ENCODE measurements at places on chromosomes 6 and 20. TPM values are rescaled to one million over a fixed set of nuclear protein-coding genes. Genes with fewer than 3 reads are reported as not detected.

Gene FAM162B
- total RNA-seq, result not detected

Gene NOX3
- total RNA-seq, result not detected

Gene RAE1
- 21.5 TPM for total RNA-seq

Gene PRND
- total RNA-seq, result not detected

- no peaks in the 10 kb centered on the region for H3K36me3 ChIP-seq
- no peaks in the 10 kb centered on the region for H3K4me1 ChIP-seq
- no peak overlapping the region for H3K27ac ChIP-seq
- no peaks in the 10 kb centered on the region for H3K27me3 ChIP-seq
These were observed 580.3 kb downstream of the TENT5A start for GRCh38 chr6:81172056-81172740.

- no peaks in the 10 kb centered on the region for H3K4me1 ChIP-seq
- no peaks in the 10 kb centered on the region for H3K27me3 ChIP-seq
- H3K36me3 ChIP-seq, result no peaks in the 10 kb centered on the region
These were observed 33.3 kb downstream of the KPNA5 start for GRCh38 chr6:116714296-116714695.

- no peak overlapping the region for H3K27ac ChIP-seq
- no peak for DNase-seq
- H3K36me3 ChIP-seq, result no peaks in the 10 kb centered on the region
- no peaks in the 10 kb centered on the region for H3K27me3 ChIP-seq
- no peak overlapping the region for H3K4me3 ChIP-seq
These were observed 31.8 kb downstream of the CDH22 start for GRCh38 chr20:46276531-46276930.

DNA sequence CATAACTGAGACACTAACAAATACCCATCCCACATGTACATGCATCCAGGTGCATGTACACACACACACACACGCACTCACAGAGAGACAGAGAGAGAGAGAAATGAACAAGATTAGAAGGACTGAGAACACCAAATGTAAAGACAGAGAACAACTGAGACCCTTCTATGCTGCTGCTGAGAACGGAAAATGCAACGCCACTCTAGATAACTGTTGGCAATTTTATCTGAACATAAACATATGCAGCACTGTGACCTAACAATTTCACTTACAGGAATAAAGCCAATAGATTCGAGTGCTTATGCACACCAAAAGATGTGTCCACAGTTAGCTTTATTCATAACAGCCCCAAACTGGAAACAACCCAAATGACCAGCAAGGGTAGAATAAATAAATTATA is 103.8 kb upstream of the LY86 start:
- no peak overlapping the region for H3K4me3 ChIP-seq
- no peaks in the 10 kb centered on the region for H3K4me1 ChIP-seq
- H3K27me3 ChIP-seq, result no peaks in the 10 kb centered on the region
- DNase-seq, result no peak
- H3K27ac ChIP-seq, result no peak overlapping the region
- H3K36me3 ChIP-seq, result no peaks in the 10 kb centered on the region

DNA sequence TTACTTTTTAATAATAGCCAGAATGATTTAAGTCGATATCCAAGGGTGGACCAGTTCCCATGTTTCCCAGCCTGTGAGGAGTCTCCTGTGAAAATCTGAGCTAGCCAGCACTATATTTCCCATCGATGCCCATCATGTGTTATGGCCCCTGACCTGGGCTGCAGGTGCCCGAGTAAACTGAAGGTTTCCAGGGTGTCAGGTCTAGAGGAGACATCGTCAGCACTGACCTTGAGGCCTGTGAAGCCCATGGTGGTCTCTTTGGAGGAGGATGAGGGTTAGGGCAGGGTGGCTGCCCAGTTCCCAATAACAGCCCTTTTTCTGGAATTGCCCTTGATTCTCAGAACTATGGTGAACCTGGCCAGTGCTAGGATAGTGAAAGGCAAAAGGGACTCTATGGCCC is 63.0 kb upstream of the TOP1 start:
- no peaks in the 10 kb centered on the region for H3K36me3 ChIP-seq
- H3K27me3 ChIP-seq, result no peaks in the 10 kb centered on the region
- H3K4me1 ChIP-seq, result no peaks in the 10 kb centered on the region
- no peak overlapping the region for H3K27ac ChIP-seq
- DNase-seq, result peak; percentile 8
